ENCODE measurements at places on chromosomes 1 and 21.

- no peak for DNase-seq
Measured at GRCh38 chr1:101392552-101392951, 155.7 kb downstream of the S1PR1 start.

DNA sequence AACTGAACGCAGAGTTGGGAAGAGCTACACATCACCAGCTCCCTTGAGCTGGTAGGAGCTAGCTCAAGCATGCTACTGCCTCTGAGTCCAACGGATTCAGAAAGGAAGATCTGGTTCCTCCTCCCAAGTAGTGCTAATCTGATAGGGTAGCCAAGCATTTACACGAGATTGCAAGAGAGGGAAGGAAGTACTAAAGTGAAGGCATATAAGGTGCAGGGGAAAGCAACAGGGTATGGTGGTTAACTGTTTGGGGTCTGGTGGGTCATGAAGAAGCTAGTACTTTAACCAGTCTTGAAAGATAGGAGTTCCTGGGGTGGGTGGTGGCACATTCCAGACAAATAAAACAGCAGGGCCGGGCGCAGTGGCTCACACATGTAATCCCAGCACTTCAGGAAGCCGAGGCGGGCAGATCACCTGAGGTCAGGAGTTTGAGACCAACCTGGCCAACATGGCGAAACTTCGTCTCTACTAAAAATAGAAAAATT, 20.2 kb upstream of the ZNF436 start:
- DNase-seq: no peak

GRCh38 chr1:171965777-171966176, 124.5 kb downstream of the DNM3 start:
- DNase-seq: no peak

- no peak for DNase-seq
Measured at GRCh38 chr21:41186755-41187536, 19.0 kb downstream of the BACE2 start.

DNA sequence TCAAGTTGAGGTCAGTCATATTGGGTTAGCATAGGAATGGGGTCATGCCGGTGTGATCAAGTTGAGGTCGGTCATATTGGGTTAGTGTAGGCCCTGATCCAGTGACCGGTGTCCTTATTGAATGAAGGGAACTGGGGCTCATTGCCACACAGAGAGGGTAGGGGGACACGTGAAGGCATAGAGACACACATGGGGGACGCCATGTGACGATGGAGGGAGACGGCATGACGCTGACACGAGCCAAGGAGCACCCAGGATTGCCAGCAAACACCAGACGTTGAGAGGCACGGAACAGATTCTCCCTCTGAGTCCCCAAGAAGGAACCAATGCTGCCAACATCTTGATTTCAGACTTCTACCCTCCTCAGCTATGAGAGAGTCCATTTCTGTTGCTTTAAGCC, 136.9 kb upstream of the ZBTB40 start:
- no peak for DNase-seq

Data from NCI-H748 treated with DMSO at 0.1 percent for 48 hours (cell line).